Stomach (tissue), 19 donors: ENCODE measurements at places on chromosomes 3 and 15. TPM values are rescaled to one million over a fixed set of nuclear protein-coding genes. Genes with fewer than 3 reads are reported as not detected.

The CD200 gene
- total RNA-seq, result 50.0 TPM

The ZSCAN2 gene
- 28.1 TPM for total RNA-seq

The CYP8B1 gene
- not detected for total RNA-seq

The ENTPD3 gene
- 2.2 TPM for total RNA-seq

The HAUS2 gene
- 18.1 TPM for total RNA-seq

The TGM4 gene
- not detected for total RNA-seq

The TM4SF1 gene
- total RNA-seq, result 57.6 TPM

The SAMMSON gene
- 2.9 TPM for total RNA-seq

The HRG gene
- not detected for total RNA-seq

DNA sequence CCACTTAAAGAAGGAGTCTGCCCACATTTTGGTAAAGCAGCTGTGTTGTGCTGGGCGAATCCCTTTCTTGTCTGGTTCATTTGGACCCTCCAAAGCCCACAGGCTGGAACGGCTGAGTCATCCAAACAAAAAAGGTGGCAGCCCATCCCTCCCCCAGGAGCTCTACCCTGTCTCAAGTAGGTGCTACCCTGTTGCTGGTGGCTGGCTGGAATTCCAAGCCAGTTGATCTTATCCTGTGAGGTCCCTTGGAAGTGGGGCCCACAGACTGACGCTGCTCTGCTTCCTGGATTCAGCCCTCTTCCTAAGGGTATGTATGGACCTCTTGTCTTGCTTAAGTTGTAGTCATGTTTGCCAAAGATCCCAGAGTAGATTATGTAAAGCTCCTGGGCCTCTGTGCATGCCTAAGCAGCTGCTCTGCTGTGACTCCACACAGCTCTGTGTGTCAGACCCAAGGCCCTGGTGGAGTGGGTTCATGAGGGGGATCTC is 44.5 kb downstream of the CCR1 start:
- no peak for DNase-seq

DNA sequence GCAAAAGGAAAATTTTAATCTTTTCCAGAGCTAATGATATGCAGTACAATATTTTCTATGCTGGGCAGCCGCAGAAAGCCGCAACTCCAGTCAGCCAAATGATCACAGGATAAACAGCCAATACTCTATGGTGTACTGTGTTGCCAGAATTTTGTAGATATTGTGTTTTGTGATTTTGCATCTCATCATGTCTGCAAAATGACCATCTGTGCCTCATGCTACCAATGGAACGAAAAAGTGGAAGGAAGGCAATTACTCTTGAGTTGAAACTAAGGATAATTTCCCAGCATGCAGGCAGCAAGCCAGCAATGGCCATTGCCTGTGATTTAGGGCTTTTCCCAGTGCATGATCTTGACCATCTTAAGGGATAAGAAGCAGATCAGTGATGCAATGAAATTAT is 891.9 kb downstream of the PLOD2 start:
- no peak for DNase-seq

- DNase-seq, result no peak
Observed at GRCh38 chr15:98146031-98146820, 185.7 kb downstream of the ARRDC4 start.

GRCh38 chr3:42159147-42159546 is 68.0 kb downstream of the TRAK1 start:
- no peak for DNase-seq

GRCh38 chr3:130093741-130094391 is 12.2 kb downstream of the ALG1L2 start:
- peak; percentile 38 for DNase-seq

DNA sequence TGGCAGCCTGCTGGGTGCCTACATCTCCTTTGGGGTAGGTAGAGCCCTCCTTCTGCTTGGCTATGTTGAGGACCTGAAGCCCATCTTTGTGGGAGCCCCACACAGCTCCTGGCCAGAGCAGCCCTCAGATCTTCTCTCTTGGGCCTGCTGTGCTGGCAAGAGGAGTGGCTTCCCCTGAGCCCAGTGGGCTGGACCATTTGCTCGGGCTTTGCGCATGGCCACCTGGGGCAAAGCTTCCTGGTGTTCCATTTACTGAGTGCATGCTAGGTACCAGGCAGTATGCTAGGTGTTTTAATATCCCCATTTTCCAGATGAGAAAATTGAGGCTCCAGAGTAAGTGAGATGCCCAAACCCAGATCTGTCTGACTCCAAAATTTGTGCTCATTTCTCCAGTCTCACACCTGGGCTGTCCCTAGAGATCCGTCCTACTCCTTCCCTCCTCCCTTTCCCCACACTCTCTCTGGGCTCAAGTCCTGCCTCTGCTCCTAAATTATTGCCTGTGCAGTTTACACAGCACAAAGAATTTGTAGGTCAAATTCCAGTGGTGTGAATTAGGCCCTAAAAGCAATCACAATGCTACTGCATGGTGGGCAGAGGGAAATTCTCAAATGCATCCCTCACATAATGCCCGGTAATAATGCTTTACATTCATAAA is 39.7 kb downstream of the SLC28A1 start:
- no peak for DNase-seq

DNA sequence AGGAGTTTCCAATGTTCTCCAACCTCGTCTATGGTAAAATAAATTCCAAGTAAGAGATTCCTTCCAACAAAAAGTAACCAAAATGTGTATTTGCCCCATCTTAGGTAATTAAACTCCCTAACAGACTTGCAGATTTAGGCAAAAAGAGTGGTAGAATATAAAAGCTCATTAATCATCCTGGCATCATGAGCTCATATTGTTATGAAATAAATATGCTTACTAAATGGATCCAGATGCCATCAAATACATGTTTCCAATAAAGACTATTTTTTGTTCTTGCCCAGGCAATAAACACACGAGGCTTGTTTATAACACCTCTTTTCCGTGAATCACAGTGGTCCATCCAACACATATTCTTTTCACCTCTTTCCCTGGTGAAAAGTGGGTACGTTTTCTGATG is 189.4 kb downstream of the THSD4 start:
- no peak for DNase-seq

- DNase-seq, result no peak
Observed at GRCh38 chr15:79948095-79948695, 22.8 kb downstream of the BCL2A1 start.

DNA sequence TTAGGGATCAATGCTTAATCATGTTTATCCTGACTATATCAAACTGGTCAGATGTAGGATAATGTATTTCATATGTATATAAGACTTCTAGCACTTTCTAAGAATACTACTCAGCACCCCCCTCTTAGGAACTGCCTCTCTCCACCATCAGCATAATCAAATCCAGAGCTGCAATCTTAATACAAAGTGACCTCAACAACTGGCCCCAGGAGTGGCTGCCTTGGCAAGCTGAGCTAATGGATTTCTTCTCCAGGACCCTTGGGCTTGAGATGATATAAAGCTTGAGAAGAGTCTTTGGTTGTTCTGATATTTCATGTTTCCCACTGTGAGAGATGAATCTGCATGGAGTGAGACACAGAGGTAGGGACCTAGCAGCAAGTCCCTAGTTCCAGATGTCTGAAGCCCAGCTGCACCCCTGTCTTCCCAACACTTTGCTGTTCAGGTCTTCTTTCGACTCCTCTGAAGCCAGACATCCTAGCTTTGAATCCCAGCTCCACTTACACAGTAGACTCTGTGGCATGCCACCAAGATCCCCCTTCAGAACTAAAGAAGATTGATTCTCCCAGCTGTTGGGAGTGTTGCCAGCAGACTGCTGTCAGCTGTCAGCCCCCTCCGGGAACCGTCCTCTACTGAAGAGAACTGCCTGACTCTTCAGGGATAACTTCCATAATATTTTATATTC is 309.3 kb upstream of the UBE2E2 start:
- DNase-seq, result no peak

- no peak for DNase-seq
Observed at GRCh38 chr3:115293321-115293720, 146.2 kb upstream of the ZBTB20 start.

DNA sequence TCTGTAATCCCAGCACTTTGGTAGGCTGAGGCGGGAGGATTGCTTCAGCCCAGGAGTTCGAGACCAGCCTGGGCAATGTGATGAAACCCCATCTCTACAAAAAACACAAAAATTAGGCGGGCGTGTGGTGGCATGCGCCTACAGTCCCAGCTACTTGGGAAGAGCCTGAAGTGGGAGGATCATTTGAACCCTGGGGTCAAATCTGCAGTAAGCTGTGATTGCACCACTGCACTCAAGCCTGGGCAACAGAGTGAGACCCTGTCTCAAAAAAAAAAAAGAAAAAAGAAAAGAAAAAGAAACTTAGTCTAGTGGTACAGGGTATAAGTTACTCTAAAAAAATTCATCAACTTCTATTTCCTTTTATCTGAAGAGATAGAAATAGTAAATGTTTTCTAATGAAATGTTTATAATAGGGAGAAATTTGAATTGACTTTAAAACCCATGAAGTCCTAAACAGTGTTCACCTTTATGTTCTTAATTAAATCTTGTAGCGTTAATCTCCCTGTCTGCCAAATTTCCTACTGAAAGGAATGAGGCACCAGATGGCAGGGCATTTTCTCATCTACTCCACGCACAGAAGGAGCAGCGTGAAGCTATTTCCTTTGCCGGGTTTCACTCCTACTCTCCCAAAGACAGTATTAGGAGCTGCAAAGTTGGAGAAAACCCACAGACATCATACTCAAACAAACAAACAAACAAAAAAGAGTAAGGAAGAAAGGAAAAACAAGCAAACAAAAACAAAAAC is 1.9 kb downstream of the PCLAF start:
- no peak for DNase-seq

GRCh38 chr15:50256188-50257041 is 9.1 kb downstream of the HDC start:
- DNase-seq, result no peak

- no peak for DNase-seq
Observed at GRCh38 chr3:33377489-33377888, 62.7 kb downstream of the UBP1 start.

GRCh38 chr3:134460965-134461364 is 24.8 kb downstream of the ANAPC13 start:
- no peak for DNase-seq

- DNase-seq, result no peak
Observed at GRCh38 chr3:96657710-96658109, 156.7 kb upstream of the EPHA6 start.

- no peak for DNase-seq
Observed at GRCh38 chr3:174216946-174217718, 642.0 kb upstream of the NAALADL2 start.

DNA sequence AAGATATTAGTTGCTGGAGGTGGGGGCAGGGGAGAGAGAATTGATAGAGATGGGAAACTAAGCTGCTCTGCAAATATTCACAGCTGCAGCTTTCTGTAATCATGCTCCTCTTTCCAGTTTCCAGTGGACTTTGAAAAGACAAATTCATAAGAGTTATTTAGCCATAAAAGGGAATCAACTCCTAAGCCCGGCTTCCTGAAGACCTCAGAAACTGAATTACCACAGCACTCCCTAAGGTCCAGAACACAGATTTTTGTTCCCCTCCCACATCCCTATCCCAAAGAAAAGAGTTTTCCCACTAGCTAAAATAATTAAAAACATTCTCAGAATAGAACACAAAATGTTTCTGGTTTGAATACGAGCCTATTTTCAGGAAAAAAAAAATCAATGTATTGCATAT is 871.8 kb upstream of the NR2F2 start:
- DNase-seq, result no peak

- DNase-seq, result no peak
Observed at GRCh38 chr3:21876782-21877181, 125.8 kb upstream of the ZNF385D start.

- DNase-seq, result no peak
Observed at GRCh38 chr15:88091444-88092016, 165.0 kb downstream of the NTRK3 start.

- DNase-seq, result peak; percentile 48
Observed at GRCh38 chr15:70197945-70198361, 100.2 kb upstream of the TLE3 start.

DNA sequence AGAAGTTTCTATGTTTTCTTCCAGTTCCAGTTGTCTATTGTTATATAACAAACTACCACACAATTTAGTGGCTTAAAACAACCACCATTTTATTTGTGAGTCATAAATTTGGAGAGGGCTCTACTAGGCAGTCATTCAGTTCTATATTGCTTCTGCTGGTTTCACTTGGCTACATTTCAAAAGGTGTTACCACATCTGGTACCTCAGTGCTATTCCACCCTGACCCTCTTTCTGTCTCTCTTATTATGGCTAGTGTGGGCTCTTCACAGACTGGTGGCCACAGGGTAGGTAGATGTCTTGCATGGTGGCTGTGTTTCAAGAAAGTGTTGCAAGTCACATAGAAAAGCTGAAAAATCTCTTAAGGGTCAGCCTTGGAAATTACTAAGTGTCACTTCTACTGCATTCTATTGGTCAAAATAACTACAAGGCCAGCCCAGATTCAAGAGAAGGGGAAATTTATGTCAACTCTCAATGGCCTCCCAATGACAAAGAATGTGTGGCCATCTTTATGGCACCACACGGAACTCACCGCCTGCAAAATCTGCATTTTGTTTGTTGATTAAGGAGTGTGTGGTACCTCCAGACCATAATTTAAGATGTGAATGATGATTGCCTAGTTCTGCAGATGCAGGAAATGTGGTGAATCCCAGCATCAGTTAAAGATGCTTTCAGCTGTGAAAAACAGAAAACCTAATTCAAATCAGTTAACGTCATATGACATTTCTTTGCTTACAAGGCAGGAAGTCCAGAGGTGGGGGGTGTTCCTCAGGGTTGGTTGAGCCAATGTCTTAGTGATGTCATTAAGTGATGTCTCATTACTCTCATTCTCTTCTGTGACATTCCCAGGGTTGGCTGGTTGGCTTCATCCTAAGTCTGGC is 105.8 kb upstream of the RASGRP1 start:
- DNase-seq, result peak; percentile 66

GRCh38 chr3:134798681-134799311 is 3.7 kb downstream of the EPHB1 start:
- no peak for DNase-seq

DNA sequence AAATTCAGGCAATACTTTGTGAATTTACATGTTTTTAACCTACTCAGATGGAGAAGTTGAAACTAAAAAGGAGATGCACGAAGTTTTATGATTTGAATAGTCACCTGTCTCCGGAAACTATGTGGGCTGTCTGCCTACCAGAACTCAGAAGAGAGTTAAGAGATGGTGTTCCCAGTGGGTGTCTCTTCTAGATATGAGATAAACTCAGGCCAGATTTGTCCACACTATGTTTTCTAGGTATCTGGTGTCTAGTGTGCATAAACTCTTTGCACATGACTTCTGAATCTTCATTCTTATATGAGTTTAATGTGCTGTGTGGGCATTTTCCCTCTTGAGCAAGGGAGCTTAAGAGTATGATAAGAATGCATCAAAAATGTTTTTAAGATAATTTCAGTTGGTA is 222.8 kb downstream of the FOXP1 start:
- DNase-seq, result no peak

GRCh38 chr3:55828712-55829111 is 341.6 kb upstream of the WNT5A start:
- DNase-seq, result no peak

GRCh38 chr15:51622604-51623370 is at the start of gene DMXL2:
TSS of gene DMXL2 (minus strand) at chr15:51622771. CDS start at chr15:51622545, 226 bp downstream.
- DNase-seq, result peak; percentile 96
